Astrocyte of the hippocampus (primary cell): ENCODE measurements at places on chromosomes 16 and 17.

- DNase-seq: no peak
Observed at GRCh38 chr16:55130911-55131310, 193.1 kb upstream of the IRX6 start.

GRCh38 chr16:25707982-25708583 is 16.3 kb downstream of the HS3ST4 start:
- DNase-seq: peak; percentile 30

DNA sequence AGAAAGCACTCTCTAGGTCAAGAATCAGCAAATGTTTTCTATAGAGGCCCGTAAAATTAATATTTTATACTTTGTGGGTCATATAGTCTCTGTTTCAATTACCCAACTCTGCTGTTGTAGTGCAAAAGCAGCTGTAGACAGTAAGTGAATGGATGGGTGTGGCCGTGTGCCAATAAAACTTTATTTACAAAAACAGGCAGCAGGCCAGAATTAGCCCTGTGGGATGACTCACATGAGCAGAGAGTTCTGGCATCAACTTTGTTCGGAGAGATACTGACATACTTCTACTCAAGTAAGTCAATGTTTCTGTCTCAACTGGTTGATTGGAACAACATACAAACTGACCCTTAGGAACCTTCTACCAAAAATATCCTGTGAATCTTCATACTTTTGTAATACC is 616.2 kb downstream of the MAF start:
- no peak for DNase-seq

GRCh38 chr16:23979441-23979840 is 143.7 kb downstream of the PRKCB start:
- no peak for DNase-seq

DNA sequence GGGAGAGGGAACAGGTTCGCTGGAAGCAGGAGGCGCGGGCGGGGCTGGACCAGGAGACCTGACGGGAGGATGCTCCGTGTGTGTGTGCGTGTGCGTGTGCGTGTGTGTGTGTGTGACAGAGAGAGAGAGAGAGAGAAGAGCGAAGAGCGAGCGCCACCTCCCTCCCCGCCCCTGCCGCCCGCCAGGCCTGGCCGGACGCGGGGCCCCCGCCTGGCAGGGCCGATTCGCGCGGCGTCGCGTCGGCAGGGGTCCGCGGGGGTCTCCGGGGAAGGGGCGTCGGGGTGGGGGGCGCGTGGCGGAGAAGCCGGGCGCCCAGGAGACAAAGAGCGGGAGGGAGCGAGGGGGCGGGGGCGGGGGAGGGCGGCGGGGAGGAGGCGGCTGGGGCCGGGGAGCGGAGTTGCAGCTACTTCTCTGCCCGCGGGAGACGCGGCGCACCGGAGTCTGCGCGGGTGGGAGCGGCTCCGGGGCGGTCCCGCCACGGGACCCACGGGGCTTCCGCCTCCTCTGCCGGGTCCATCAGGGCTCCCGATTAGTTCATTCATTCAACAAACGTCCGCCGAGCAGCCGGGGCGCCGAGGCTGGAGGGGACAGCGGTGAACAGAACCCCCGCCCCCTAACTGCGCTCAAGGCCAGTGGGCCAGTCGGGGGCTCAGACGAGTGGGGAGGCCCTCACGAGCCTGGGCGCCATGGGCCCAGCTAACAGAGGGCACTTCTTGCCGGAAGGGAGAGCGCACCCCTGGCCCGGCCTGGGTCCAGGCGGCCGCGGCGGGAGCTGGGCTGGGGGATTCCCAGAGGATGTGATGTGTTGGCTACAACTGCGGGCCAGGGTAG is at the start of gene SAMD14:
TSS of gene SAMD14 (minus strand) at position 433 of the 831 bp plus-strand sequence. CDS start 5,201 bp downstream, outside the sequence.
- peak; percentile 62 for DNase-seq

- DNase-seq: no peak
Observed at GRCh38 chr16:17392127-17392856, 78.5 kb downstream of the XYLT1 start.

- DNase-seq: no peak
Observed at GRCh38 chr17:76586741-76587487, 1.3 kb upstream of the ST6GALNAC2 start.

GRCh38 chr17:19284005-19284959 is 47.1 kb downstream of the EPN2 start:
- no peak for DNase-seq

GRCh38 chr17:73549841-73550430 is 94.3 kb downstream of the SDK2 start:
- DNase-seq: no peak

DNA sequence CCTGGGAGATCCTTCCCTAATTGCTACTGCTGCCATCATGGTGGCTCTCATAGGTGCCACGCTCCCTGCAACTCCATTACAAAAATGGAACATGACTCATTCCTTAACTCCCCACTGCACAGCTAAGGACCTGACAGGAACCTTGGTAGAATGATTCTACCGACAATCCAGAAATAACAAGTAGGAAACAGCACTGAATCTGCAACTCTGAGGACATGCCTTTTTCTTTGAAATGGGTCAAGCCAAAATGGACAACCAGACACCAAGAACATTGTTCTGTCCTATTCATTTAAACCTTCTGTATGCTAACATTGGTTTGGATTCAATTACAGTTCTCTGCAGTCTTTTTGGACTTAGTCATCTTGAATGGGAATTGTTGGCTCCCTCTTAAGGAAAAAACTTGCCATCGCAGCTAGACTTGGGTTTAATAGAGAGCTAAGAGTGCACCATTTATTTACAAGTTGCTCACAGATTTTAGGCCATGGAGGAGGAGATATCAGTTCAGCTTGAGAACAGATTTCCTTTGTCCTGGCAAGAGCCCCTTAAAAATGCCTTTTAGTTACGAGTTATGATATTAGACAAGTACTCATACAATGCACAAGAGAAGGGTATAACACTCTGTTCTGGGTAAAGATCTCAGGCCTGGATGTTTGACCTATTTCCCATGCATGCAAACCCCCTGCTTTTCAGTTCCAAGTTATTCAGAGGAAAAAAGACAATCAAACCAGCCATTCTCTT is 20.9 kb upstream of the NSRP1 start:
- DNase-seq: peak; percentile 82

- no peak for DNase-seq
Observed at GRCh38 chr16:88439706-88440105, 13.4 kb upstream of the ZFPM1 start.

DNA sequence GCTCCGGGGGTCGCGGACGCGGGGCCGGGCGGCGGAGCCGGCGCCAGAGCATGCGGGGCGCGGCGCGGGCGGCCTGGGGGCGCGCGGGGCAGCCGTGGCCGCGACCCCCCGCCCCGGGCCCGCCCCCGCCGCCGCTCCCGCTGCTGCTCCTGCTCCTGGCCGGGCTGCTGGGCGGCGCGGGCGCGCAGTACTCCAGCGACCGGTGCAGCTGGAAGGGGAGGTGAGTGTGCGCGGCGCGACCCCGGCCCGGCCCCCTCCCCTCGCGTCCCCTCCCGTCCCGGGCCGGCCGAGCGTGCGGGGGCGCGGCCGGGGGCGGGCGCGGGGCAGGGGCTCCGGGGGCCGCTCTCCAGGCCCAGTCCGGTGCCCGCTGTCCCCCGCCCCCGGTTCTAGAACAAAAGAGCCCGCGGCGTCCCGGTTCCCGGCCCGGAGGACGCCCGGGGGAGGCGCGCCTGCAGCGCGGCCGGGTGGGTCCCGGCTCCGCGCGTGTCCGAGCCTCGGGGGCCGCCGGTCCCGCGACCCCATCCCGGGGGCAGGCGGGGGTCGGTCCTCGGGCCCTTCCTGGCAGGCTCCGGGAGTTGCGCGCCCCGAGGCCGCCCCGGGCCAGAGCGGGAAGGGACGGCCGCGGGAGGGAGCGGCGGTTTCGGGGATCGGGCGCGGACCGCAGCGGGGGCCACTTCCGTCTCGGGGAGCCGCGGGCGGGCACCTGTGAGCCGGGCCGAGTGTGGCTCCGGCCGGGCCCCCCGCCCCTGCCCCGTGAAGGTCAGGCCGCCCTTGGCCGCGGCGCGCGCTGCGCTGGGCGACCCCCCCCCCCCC is 563 bp downstream of the METRNL start:
- no peak for DNase-seq

DNA sequence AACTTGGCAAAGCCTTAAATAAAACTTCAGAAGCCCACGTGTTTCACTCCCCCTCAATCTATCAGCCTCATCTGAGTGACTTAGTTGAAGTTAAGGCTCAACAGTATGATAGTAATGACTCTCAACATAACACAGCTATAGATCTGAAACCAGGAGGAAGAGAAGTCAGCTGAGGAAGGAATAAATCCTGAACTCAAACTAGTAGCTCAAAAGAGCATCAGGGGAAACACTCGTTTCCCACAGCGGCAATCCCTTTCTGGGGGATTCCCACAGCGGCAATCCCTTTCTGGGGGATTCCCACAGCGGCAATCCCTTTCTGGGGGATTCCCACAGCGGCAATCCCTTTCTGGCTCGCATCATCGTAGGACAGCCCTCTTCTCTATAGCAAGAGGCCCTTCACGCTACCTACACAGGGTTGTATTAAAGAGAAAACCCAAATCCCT is 56.8 kb downstream of the ZZEF1 start:
- no peak for DNase-seq

DNA sequence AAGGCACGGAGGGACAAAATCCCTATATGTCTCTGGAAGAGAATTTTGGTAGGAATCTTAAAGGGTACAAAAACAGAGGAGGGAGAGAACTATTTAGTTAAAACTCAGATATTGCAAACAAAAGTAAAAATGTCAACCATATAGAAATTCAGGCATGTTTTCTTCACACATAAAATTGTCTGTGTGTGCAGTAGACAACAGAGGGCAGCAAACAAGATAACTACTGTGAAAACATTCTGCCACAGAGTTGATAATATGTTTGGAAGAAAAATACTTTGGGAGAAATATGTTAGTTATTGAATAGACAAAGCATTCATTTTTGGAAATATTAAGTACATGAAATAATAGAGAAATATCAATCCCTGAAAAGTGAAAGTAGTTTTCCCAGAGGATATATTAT is 56.2 kb downstream of the SNX11 start:
- no peak for DNase-seq

DNA sequence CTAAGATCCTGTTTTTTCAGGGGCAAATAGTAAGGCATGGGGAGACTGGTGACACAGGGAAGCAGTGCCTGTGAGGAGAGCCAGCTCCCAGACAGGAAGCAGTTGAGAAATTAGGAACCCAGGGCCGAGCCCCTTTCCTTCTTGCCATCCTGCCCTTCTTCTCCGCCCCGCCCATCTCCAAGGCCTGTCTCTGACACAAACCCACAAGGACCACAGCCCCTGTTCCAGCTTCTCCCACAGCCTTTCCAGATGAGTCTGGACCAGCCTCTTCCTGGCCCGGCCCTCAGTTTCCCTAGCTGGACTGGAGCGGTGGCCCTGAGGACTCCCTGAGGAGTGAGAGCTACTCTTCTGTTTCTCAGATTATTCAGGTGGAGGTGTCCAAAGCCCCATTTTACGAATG is 9.9 kb downstream of the CCDC102A start:
- DNase-seq: no peak

GRCh38 chr16:29700253-29700987 is 21.4 kb downstream of the QPRT start:
- DNase-seq: peak; percentile 93

DNA sequence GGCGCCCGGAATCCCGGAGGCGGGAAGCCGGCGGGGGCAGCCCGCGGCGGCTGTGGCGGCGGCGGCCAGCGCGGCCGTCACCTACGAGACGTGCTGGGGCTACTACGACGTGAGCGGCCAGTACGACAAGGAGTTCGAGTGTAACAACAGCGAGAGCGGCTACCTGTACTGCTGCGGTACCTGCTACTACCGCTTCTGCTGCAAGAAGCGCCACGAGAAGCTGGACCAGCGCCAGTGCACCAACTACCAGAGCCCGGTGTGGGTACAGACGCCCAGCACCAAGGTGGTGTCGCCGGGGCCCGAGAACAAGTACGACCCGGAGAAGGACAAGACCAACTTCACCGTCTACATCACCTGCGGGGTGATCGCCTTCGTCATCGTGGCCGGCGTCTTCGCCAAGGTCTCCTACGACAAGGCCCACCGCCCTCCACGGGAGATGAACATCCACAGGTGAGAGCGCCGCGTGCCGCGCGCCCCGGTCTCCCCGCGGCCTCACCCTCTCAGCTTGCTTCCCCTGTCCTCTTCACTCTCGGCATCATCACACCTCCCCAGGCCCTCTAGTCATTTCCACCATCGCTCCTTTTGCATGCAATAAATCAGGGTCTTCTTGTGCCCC is 706 bp downstream of the SHISA6 start:
- no peak for DNase-seq

DNA sequence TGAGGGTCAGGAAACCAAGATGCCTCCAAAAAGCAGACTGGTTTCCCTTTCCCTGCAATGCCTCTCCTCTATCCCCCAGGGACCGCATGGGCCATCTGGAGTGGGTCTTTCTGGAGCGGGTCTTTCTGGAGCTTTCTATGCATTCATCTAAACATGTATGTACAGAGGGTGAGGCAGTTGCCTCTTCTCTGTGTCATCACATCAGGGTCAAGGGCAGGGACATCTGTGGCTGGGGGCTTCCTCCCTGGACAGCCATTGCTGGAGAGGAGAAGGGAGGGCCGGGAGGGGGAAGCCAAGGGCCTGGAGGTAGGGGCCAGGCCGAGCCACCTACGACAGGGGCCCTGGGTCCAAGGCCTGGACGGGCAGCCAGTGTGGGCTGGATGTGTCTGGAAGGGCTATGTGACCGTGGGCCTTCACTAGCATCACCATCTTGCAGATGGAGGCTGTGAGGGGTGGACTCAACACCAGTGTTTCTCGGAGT is 840 bp downstream of the ADCY7 start:
- DNase-seq: no peak

DNA sequence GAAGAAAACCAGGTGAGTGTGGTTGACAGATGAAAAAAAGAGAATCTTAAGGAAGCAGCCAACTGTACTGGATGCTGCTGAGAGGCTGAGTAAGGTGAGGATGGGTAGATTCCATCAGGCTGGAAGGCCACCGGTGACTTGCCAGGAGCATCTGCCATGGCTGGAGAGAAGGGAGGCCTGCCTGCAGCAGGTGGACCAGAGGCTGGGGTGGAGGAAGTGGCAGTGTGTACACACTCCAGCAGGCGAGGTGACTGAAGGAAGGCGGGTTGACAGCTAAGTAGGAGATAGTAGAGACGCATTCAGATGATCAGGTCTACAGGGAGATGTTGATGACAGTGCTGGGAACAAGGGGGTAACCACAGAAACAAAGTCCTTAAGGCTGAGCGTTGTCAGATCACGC is 69.5 kb downstream of the USP43 start:
- DNase-seq: no peak

GRCh38 chr16:12090151-12090530 is 113.6 kb downstream of the SNX29 start:
- DNase-seq: no peak

- peak; percentile 72 for DNase-seq
Observed at GRCh38 chr16:50153596-50154419, 702 bp downstream of the TENT4B start.

- DNase-seq: no peak
Observed at GRCh38 chr16:75836347-75837010, 110.2 kb upstream of the CPHXL start.

- no peak for DNase-seq
Observed at GRCh38 chr17:73335591-73336407, 24.0 kb upstream of the CDC42EP4 start.

DNA sequence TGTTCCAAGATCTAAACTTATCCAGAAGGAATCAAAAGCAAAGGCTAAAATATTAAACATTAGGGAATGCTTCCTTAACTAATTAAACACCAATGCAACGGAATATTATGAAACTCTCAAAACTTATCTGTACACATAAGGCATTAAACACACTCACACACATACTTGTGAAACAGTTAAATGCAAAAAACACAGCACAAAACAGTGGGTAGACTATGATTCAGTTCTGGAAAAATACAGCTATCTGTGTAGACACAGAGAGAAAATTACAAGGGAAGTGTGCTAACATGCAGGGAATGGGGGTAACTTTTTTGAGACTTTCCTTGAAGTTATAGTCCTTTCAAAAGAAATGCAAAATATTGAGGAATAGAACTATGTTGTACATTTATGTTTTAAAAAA is 36.7 kb upstream of the CCL1 start:
- DNase-seq: no peak

GRCh38 chr17:7478276-7479212 is 887 bp downstream of the ZBTB4 start:
- peak; percentile 70 for DNase-seq
